ENCODE measurements at places on chromosomes 7 and 10.

- no peak for DNase-seq
Measured at GRCh38 chr10:4765428-4765827, 60.6 kb upstream of the AKR1E2 start.

GRCh38 chr7:77282897-77283296, 83.3 kb upstream of the FGL2 start:
- no peak for DNase-seq

- DNase-seq = no peak
Measured at GRCh38 chr10:11626071-11626470, 14.6 kb upstream of the USP6NL start.

DNA sequence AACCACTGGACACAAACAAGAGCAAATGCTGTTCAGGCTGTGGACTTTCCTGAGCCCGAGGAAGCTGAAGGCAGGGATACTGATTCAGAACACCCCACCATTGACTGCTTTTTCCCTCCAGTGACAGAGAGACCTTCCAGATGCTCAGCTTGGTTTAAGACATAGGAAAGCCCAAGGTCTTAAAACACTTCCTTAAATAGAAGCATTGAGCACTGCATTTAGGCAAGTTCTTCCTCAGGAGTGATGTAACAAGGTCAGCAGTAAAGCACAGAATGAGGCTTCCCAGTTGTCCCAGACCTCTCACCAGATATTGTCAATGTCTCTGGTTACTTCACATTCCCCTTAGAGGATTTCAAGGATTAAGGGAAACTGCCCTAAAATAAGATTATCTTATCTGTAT, 19.6 kb upstream of the CDCA7L start:
- no peak for DNase-seq

- no peak for DNase-seq
Measured at GRCh38 chr10:69141304-69141703, 17.3 kb downstream of the VPS26A start.

- DNase-seq = no peak
Measured at GRCh38 chr7:138992052-138992531, 10.9 kb upstream of the KIAA1549 start.

DNA sequence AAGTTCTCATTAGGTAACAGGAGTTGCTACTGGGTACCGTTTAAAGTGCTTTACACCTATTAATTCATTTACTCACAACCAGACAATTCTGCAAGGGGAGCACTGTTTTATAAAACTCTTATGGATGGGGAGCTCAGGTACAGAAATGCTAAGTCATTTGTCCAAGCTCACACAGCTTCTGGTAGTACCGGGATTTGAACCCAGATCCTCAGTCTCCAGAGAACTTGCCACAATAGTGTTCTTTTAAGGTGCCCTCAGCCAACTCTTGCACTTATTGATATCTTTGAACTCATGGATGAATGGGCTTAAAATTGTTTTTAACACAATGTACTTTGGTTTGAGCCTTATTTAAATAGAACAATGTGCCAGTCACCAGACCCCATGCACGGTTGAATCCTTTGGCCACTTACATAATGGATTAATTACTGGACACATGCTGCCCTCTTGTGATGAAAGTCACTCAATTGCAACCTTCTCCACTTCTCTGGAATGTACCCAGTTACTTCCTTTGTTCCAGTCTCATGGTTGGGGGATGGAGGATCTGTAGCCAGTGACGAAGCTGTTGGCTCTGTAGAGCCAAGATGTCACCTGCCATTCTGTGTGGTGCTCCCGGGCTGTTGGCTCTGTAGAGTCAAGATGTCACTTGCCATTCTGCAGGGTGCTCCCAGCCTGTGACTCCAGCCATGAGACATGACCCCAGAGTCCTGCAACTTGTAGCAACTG, 65.6 kb downstream of the NOD1 start:
- DNase-seq = no peak

- DNase-seq = no peak
Measured at GRCh38 chr10:25393621-25394020, 218.8 kb downstream of the GPR158 start.

GRCh38 chr7:34362621-34363020, 295.4 kb upstream of the NPSR1 start:
- no peak for DNase-seq

DNA sequence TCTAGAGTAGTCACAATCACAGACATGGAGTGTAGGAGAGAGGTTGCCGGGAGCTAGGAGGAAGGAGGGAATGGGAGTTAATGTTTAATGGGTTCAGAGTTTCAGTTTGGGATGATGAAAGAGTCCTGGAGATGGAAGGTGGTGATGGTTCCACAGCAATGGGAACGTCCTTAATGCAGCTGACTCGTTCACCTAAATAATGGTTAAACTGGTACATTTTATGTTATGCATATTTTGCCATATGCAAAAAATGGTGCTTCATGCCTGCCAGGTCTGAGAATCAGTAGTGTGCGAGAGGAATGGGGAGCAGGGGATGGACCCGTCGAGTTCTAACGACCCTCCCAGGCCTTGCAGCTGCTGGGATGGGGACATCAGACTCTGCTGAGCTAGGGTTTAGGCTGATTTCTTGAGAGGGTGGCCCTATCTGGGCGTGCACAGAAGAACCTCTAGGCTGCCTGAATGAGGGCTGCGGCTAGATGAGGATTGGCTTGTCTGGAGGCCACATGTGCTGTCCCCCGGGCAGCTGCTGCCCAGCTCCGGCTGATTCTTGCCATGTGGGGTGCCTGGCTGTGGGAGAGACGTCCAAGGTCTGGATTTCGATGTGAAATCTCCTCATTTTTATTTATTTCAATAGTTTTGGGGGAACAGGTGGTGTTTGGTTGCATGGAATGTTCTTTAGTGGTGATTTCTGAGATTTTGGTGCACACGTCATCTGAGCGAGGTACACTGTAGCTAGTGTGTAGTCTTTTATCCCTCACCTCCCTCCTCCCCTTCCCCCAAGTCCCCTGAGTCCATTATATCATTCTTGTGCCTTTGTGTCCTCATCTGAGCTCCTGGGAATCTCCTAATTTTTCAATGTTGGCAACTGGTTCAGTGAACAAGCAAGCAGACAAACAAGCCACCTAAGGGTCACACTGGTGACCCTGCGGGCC, 116.0 kb downstream of the GRK5 start:
- DNase-seq = no peak

- no peak for DNase-seq
Measured at GRCh38 chr10:13942035-13942434, 355.3 kb downstream of the PRPF18 start.

DNA sequence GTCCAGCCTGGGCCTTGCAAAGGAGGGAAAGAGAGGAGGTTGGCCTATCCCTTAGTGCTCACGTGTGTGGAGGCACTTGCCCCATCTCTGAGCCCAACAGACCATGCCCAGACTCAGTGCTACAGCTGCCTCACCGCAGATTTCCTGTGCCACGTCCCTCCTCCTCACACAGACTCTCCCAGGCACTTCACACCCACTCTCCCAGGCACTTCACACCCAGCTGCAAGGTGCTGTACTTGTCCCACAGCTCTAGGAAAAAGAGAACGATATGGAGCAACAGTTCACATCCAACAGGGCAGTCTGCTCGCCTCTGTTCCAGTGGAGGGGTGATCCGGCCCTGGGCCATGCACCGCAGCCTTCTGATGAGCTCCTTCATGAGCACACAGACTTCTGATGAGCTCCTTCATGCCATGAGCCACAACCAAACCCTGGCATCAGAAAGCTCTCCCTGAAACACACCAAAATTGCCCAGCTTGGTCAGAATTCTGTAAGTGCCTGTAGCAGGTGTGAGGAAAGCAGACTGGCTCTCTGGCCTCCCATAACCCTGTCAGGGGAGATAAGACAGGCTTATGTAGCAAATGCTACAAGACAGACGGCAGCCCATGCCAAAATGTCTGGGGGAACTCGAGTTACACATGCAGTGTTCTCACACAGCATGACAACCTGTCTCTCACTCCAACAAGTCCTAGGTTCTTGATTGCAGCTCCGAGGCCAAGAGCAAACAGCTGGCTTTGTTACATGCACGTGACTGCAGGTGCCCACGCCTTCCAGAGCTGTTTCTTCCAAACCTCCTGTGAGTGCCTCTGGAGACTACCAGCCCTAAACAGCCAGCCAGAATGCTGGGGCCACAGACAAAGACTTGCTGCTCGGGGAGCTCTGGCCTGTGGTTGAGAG, 348.5 kb downstream of the GRID1 start:
- DNase-seq = no peak

- DNase-seq = no peak
Measured at GRCh38 chr7:47885309-47885986, 62.8 kb downstream of the PKD1L1 start.

- no peak for DNase-seq
Measured at GRCh38 chr7:148079206-148080080, 511.1 kb upstream of the C7orf33 start.

DNA sequence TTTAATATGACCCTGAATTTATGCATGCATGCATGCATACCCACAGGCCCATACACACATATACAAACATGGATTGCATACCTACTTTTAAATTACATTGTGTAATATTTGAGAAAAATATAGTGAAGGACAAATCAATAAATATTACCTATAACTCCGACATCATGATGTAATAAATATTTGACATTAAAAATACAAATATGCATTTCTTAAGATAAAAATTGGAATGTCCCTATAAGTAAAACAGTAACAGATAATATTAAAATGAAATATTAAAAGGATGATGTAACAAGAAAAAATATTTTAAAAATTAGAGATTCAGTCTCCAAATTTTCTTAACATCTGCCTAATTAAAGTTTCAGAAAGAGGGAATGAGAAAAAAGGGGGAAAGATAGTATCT, 433.0 kb downstream of the MDFIC start:
- DNase-seq = no peak

GRCh38 chr10:33337326-33337957, 3.0 kb upstream of the NRP1 start:
- DNase-seq = no peak

DNA sequence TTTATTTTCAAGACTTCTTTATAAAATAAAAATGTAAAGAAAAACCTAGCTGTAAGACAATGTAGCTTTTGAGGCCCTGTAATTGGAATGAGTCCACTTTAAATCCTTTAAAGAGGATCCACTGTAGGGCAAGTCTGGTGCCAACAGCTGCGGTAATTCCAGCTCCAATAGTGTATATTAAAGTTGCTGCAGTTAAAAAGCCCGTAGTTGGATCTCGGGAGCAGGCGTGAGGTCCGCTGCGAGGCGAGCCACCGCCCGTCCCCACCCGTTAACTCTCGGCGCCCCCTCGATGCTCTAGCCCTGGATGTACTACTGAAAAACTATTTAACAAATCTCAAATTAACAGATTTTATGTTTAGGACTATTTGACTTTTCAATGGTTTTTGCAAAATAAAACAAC, 414.7 kb upstream of the SEMA3C start:
- no peak for DNase-seq

DNA sequence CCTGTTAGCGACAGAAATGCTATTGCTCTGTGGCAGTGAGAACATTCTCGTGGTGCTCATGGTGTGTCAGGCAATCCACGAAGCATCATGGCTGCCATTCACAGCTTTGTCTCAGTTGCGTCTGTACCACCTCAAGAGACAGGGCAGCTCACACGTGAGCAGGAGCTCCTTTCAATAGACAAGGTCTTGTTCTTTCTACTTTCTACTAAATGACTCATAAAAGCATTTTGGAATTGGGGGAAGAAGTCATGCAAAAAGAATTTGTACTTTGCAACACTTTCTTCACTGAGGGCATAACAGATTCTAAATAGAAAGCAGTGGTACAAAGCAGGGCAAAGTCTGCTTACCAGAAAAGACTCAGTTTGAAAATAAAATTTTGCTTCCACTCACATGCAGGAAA, 638.5 kb downstream of the PHTF2 start:
- no peak for DNase-seq
